ENCODE measurements at places on chromosomes 11 and 22. TPM values are rescaled to one million over a fixed set of nuclear protein-coding genes. Genes with fewer than 3 reads are reported as not detected.

SCGB1D2 gene
- total RNA-seq: not detected

GRCh38 chr11:927871-928270 lies 2.2 kb downstream of the AP2A2 start:
- no peak overlapping the region for H3K27ac ChIP-seq
- no peak for DNase-seq
- H3K4me1 ChIP-seq: peaks cover 42% of the 10 kb centered on the region
- H3K36me3 ChIP-seq: no peaks in the 10 kb centered on the region
- no peaks in the 10 kb centered on the region for H3K27me3 ChIP-seq

GRCh38 chr11:109734566-109734965 lies 312.6 kb downstream of the C11orf87 start:
- peak overlapping the region; percentile 57 for H3K27ac ChIP-seq
- H3K36me3 ChIP-seq: no peaks in the 10 kb centered on the region
- H3K4me1 ChIP-seq: peaks cover 16% of the 10 kb centered on the region

TRIM49 gene
- total RNA-seq: not detected

UCP3 gene
- 0.41 TPM for total RNA-seq

DNA sequence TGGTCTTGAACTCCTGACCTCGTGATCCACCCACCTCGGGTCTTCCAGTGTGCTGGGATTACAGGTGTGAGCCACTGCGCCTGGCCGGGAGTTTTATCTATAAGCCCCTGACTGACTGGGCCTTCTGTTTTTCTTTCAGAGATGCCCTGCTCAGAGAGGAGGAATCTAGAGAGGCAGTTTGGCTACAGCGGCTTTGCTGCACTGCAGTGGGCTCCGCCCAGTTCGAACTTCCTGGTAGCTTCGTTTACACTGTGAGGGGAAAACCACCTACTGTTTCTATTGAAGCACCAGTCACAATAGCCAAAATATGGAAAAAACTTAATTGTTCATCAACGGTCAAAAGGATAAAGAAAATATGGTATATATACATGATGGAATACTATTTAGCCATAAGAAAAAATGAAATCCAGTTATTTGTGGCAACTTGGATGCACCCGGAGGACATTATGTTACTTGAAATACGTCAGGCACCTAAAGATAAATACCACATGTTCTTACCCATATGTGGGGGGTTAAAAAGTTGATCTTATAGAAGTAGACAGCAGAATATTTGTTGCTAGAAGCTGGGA lies 31.9 kb upstream of the FAM181B start:
- no peak for DNase-seq
- H3K4me3 ChIP-seq: no peak overlapping the region
- H3K27ac ChIP-seq: no peak overlapping the region
- H3K27me3 ChIP-seq: no peaks in the 10 kb centered on the region
- H3K36me3 ChIP-seq: no peaks in the 10 kb centered on the region

DNA sequence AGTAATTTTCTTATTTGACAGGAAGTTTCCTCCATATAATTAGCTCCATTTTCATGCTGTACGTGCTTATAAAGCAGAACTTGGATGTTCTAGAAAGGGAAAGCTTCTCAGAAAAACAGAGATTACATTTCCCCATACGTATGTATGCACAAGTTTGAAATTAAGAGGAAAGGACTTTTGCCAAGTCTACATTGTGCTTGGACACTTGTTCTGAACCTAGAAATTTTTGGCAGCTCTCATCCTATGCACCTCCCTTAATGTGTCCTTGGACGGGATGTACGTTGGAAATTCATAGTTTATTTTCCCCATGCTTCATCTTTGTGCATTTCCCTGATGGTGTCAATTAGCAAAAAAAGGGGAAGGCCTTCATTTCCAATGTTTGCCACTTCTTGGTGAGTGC lies 322.7 kb downstream of the BLID start:
- no peak for DNase-seq
- no peak overlapping the region for H3K4me3 ChIP-seq
- H3K27me3 ChIP-seq: no peaks in the 10 kb centered on the region
- H3K4me1 ChIP-seq: no peaks in the 10 kb centered on the region
- no peak overlapping the region for H3K27ac ChIP-seq

DNA sequence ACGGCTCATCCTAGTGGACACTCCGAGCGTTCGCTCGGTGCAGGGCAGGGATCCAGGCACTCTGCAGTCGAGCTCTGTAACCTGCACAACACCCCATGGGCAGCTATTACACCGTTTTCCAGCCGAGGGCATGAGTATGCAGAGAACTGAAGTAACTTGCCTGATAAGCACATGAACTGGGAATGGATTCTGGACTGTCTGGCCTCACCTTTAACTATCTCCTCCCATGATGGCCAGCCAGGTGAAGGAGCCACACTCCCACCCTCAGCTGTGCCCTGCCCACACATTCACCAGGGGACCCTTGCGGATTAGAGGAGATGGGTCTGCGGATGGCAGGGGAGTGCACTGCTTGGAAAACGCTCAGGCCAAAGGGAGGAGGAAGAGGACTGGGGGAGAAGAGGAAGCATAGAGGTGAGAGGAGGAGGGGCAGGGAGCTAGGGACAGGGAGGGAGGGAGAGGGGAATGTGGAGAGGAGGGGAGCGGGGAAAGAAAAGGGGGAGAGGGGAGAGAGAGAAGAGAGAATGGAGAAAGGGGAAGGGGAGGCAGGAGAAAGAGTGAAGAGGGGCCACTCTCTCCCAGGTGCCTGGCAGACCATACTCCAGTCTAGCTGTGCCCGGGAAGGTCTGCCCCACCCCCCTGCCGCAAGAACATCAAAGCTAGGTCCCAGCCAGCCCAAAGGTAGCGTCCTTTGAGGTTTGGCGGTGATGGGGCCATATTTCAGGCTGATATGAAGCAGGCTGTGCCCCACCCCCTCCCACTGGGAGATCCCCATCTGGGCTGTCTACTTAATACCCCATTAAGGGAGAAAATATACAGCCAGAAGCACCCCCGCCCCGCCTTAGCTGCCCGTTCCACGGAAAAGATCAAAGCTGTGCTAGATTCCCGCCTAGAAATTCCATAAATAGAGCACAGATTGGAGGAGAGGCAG lies 33.2 kb upstream of the TCF20 start:
- no peak overlapping the region for H3K4me3 ChIP-seq
- H3K27me3 ChIP-seq: no peaks in the 10 kb centered on the region
- H3K36me3 ChIP-seq: no peaks in the 10 kb centered on the region
- no peak for DNase-seq

DNA sequence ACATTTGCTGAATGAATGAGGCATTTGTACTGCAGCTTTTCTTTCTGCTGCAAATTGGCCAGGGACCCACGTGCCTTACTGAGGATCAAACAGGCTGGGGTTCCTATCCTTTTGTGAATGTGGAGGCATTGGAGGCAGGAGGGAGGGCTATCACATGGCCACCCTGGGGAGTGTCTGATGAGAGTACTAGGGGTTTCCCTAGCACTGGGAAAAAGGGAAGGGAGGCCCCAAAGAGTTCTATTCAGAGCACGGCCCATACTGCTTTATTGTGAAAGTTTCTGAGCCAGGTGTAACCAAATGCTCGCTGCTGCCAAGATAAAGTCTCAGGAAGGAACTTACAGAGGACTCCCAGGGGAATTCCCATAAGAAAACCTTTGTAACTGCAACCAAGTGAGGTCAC lies 78.4 kb upstream of the ANO1 start:
- no peak for DNase-seq
- no peak overlapping the region for H3K27ac ChIP-seq
- H3K4me3 ChIP-seq: no peak overlapping the region
- no peaks in the 10 kb centered on the region for H3K36me3 ChIP-seq
- no peaks in the 10 kb centered on the region for H3K4me1 ChIP-seq
- H3K27me3 ChIP-seq: peaks cover 4% of the 10 kb centered on the region

- no peaks in the 10 kb centered on the region for H3K36me3 ChIP-seq
- H3K4me3 ChIP-seq: no peak overlapping the region
- no peak overlapping the region for H3K27ac ChIP-seq
- no peaks in the 10 kb centered on the region for H3K27me3 ChIP-seq
- no peak for DNase-seq
Observed at GRCh38 chr22:19181786-19182471, 3.4 kb upstream of the SLC25A1 start.

GALR3 gene
- total RNA-seq: not detected

KCNE3 gene
- total RNA-seq: 7.5 TPM

- no peaks in the 10 kb centered on the region for H3K27me3 ChIP-seq
- peak; percentile 84 for DNase-seq
- H3K4me1 ChIP-seq: no peaks in the 10 kb centered on the region
- peak overlapping the region; percentile 70 for H3K27ac ChIP-seq
- H3K4me3 ChIP-seq: peak overlapping the region; percentile 72
Observed at GRCh38 chr22:30426388-30427353, 1.1 kb downstream of the MTFP1 start.

GRCh38 chr11:19306179-19306944 lies 65.6 kb upstream of the E2F8 start:
- DNase-seq: no peak
- H3K36me3 ChIP-seq: no peaks in the 10 kb centered on the region
- H3K27ac ChIP-seq: no peak overlapping the region
- H3K27me3 ChIP-seq: no peaks in the 10 kb centered on the region
- no peaks in the 10 kb centered on the region for H3K4me1 ChIP-seq

DNA sequence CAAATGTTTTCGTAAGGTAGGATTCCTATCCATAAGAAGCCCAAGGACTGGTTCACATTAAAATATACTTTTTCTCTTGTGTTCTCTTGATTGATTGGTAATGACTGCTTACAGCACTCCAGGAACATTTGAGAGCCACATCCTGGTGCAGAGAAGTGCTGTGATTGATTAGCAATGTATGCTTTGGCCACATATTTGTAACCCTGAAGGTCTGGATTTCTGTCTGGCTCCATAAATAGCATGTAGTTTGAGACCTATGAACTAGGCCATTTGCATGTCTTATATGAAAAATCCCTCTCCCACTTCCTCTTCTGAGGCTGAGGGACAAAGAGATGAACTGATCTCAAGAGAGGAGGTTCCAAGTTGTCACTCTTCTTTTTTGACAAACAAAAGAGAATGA lies 49.3 kb upstream of the CD44 start:
- H3K27me3 ChIP-seq: no peaks in the 10 kb centered on the region
- H3K27ac ChIP-seq: no peak overlapping the region
- no peak for DNase-seq
- H3K4me1 ChIP-seq: peaks cover 10% of the 10 kb centered on the region
- no peak overlapping the region for H3K4me3 ChIP-seq
- H3K36me3 ChIP-seq: no peaks in the 10 kb centered on the region

- no peak overlapping the region for H3K4me3 ChIP-seq
- no peaks in the 10 kb centered on the region for H3K27me3 ChIP-seq
- no peak overlapping the region for H3K27ac ChIP-seq
Observed at GRCh38 chr22:19514831-19515565, 9.2 kb downstream of the CLDN5 start.

DNA sequence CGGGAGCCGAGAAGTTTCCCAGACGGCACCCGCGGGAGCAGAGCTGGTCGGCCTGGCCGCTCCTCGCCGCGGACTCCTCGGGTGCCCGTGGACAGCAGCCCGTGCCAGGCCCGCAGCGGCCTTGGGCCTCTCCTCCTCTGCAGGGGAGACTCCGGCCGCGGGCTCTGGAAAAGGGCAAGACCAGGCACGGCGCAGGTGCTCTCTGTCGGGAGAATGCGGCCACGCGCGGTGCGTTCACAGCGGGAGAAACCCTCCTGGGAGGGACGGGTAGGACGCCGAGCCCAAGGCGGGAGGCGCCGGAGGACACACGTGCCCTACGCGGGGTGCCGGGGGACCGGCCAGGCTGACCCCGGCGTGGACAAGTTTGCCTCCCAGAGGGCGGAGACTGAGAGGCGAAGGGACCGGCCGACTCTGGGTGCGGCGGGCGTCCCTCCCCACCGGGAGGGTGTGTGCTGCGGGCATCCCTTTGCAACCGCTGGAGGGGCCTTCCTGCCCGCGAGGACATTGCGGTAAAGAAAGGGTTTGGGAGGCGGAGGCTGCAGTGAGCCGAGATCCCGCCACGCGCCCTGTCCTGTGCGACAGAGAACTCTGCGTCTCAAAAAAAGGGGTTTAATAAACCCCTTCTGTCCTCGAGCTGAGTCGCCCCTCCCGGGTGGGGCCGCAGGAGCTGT lies 2.3 kb downstream of the IFITM1 start:
- H3K27ac ChIP-seq: peak overlapping the region; percentile 73
- H3K27me3 ChIP-seq: peaks cover 11% of the 10 kb centered on the region
- DNase-seq: peak; percentile 75
- peak overlapping the region; percentile 42 for H3K4me3 ChIP-seq
- peaks cover 32% of the 10 kb centered on the region for H3K4me1 ChIP-seq
- H3K36me3 ChIP-seq: no peaks in the 10 kb centered on the region

GRCh38 chr11:107457205-107457557 lies 444 bp downstream of the CWF19L2 start:
- H3K36me3 ChIP-seq: peaks cover 6% of the 10 kb centered on the region
- H3K27ac ChIP-seq: peak overlapping the region; percentile 80
- no peaks in the 10 kb centered on the region for H3K27me3 ChIP-seq

ANO1 gene
- 17.4 TPM for total RNA-seq

- no peaks in the 10 kb centered on the region for H3K4me1 ChIP-seq
- DNase-seq: no peak
- H3K27me3 ChIP-seq: no peaks in the 10 kb centered on the region
- H3K27ac ChIP-seq: no peak overlapping the region
- no peak overlapping the region for H3K4me3 ChIP-seq
Observed at GRCh38 chr22:19928207-19928606, 13.4 kb upstream of the COMT start.

- H3K27me3 ChIP-seq: no peaks in the 10 kb centered on the region
- H3K4me1 ChIP-seq: no peaks in the 10 kb centered on the region
- no peak for DNase-seq
- H3K4me3 ChIP-seq: no peak overlapping the region
Observed at GRCh38 chr11:61726775-61727174, 25.7 kb upstream of the MYRF start.

All from sigmoid colon (tissue), 7 donors.